NCI-H510A treated with DMSO at 0.1 percent for 48 hours (cell line): ENCODE measurements at places on chromosomes 13 and 19.

GRCh38 chr13:50951366-50951765 lies 41.8 kb downstream of the RNASEH2B start:
- DNase-seq: no peak

DNA sequence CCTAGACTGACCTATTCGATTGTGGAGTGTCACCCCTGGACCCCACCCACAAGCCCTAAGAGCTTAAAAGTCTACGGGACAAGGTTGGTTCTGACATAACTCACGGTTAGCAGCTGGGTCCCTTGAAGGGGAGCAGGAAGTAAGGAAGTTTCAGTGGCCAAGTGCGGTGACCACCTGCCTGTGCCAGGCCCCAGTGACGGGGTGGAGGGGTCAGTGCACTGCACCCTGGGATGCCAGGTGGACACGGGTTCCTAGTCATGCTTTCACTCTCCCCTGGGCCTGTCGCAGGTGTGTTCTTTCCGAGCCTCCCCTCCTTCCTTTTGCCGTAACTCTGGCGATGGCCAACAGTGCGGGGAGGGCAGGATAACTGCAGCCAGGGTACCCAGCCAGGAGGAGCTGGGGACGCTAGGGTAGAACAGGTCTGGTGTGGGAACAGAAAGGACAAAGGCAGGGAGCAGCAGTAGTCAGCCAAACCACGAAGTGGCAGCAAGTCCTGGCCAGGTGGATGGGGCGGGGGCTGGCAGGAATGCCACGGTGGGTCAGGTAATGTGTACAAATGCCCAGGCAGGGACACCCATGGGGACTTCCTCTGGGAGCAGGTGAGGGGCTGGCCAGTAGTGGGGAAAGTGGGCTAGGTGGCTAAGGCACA lies 58.3 kb downstream of the RGCC start:
- DNase-seq: no peak

DNA sequence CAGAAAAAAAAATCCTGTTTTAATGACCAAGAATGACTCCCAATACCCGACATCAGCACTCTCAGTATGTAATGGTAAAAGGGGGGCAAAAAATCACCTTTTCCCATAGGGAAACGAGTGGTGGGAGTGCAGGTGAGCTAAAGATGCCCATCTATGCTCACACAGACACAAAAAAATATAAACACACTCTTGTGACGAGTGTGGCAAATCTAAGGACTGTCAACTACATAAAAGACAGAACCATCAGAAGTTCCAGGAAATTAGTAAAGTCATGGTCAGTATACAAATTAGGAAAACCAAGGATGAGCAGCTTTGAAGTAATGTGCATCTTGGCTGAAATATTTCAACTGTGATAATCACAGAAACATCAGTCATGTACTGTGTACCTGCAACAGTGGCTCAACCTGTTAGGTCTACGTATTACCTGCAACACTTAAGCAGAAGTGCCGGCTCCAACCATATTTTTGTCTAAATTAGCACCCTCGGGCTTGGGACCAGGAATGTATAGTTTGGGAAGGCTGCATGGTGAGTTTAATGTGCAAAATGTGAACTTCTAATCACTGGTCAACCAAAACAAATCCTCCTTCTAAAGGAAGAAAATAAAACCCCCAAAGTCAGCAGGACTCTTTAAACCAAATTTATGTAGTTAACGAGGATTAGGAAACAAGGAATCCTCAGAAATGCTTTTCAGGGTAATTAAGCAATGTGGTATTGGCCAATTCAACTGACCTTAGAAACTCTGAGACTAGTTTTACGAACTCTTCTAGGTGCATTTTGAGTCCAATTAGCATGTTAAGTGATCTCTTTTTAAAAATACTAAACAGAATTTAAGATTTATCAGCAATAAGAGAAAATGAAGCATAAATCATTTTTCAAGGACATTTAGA lies 24.3 kb downstream of the ANKRD10 start:
- no peak for DNase-seq

DNA sequence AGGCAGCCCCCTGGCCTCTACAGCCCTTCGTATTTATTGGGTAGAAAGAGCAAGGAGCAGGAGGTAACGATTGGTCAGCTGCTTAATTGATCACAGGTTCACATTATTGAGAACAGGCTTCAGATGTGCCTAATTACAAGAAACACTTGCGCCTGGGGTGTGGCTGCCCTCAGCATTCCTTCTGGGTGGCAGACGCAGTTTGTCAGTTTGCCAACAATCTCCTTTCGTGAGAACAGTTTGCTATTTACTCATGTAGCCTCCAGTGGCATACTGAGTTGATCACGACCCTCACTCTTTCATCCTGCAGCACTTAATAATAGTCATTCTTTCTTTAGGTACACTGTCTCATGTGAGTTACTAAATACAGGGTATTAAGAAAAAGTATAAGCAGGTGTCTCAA lies 985.6 kb downstream of the SLITRK5 start:
- no peak for DNase-seq
